Naive thymus-derived CD4-positive, alpha-beta T cell (primary cell): ENCODE measurements at places on chromosomes 12 and 14.

DNA sequence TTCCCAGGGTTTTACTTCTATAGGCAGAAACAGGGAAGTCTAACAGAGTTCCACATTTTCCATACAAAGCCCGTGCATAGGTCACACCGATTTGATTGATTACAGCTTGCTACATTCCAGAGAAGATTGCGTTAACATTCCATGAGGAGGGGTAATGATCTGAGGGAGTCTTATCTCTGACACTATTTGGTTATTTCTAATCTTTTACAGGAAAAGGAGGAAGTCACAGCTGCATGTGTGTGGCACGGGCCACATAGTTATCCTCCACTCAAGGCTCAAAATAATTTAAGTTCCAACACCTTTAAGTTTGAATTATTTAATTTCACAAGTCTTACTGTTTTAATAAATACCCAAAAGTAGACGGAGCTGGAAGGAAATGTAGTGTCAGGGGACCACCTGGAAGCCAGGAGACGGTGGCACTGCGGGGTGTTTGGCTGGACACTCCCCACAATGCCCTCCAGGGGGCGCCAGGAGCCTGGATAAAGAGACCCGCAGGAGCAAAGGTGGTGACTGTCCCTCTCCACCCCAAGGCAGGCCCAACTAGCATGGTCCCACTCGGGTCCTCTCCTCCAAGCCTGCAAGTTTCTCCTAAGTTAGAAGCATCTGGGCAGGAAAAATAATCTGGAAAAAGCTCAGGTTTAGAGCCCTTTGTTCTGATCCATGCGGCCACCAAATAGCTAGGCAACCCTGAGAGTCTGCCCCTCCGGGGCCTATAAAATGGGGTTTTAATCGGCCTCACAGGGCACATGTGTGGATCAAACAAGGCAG is 20.2 kb downstream of the KRT8 start:
- peak; percentile 85 for DNase-seq

- no peak for DNase-seq
Observed at GRCh38 chr12:124361074-124361970, 66.4 kb downstream of the RFLNA start.

DNA sequence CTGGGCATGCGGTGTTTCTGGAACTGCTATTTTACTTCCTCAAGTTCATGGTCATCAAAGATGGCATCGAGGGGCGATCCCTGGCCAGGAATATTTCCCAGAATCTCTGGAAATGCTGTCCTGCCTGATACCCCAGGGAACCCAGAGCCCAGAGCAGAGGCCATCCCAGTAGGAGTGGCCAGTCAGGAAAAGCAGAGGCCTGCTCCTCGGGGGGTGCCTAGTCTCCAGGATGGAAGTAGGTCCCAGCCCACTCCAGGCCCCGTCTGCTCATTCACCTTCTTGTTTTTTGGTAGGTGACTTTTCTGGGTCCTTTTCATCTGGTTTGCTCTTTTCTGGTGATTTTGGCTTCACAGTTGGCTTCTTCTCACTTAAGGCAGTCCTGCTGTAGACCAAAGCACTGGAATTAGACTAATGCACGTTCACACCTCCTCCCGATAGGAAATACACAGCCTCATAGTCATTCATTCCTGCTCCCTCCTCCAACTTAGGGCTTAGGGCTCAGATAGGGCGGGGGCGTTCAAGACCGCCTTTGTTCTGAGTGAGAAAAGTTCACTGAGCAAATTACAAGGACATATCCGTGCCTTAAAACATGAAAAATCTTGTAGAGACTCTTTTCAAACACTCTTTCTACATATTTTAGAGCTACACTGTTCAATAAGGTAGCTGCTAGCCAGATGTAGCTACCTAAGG is 51.1 kb downstream of the TRAFD1 start:
- no peak for DNase-seq

GRCh38 chr12:123391546-123392343 is 7.8 kb downstream of the KMT5A start:
- DNase-seq: no peak

- DNase-seq: no peak
Observed at GRCh38 chr12:132124766-132125425, 19.2 kb downstream of the DDX51 start.

DNA sequence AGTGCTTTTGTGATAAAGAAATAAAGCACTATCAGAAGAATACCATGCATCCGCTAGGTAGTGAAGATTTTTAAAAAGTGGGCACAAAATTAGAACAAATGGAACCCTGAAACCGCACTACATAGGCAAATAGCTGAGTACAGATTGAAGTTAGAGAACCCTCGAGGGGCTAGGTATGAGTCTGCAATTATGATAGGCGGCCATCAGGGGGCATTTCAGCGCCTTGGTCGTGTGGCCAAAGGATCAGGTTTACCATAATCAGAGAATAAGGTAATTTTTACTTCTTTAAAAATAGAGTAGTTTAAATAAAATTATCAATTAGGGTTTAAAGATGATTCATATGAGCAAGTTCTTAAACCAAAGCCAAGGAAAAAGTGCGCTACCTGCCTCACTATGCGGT is 129.8 kb downstream of the TMX1 start:
- peak; percentile 14 for DNase-seq

- peak; percentile 70 for DNase-seq
Observed at GRCh38 chr14:98138666-98139065, 1133.3 kb downstream of the BCL11B start.

DNA sequence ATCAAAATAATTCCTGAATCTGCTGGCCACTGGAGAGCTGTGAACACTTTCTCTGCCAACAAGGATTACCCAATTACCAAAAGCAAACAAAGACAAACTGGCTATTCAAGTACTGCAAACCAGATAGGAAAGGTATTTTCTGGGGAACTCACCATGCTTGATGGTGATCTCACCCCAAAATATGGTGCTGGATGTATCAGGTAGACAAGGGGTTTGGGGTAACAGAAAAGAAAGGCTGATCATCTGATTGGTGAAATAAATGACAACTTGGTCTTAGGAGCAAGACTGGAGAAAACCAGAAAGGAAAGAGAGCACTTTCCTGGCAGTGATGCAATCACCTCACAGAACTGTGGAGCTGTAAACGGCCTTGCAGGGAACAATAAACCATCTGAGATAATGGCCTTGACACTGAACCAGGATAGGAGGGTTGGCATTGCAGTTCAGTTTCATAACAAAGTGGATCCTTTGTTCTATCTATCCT is 31.0 kb upstream of the NPFF start:
- DNase-seq: no peak

DNA sequence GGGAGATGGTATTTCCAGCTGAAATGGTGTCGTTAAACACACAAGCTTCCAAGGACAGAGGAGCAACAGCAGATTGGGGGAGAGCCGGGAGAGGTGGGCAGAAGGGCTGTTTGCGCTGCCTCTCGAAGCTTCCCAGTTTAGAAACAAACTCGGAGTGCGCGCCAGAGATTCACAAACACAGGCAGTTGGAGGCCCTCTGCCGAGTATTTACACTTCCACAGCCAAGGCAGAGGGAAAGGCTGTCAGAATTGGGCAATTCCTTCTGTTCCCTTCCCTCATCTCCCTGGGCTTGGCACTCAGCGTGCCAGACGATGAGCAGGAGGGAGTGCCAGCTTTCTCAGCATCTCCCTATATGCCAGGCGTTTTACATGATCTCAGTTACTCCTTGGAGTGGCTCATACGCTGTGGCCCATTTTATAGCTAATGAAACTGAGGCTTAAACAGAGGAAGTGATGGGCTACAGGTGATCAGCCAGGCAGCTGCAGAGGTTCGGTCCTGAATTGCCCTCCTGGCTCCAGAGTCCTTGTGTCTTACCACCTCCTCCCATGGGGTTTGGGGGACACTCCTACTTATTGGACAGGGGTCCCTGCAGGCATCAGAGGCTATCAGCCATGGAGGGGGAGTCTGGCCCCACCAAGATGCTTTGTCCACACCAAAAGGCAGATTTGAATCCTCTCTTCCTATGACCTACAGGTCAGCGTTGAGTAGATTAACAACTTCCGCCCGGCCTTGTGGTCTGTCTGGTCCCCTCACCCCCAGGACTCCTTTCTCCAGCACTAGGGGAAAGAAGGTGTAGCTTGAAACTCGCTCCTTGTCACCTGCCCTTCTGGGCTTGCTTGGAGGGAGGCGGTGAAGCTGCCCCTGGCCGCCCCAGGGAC is 3.1 kb downstream of the FAM222A start:
- DNase-seq: no peak

- DNase-seq: no peak
Observed at GRCh38 chr12:115451151-115451779, 767.3 kb upstream of the TBX3 start.

- peak; percentile 29 for DNase-seq
Observed at GRCh38 chr14:54366736-54367735, 29.8 kb upstream of the CDKN3 start.

DNA sequence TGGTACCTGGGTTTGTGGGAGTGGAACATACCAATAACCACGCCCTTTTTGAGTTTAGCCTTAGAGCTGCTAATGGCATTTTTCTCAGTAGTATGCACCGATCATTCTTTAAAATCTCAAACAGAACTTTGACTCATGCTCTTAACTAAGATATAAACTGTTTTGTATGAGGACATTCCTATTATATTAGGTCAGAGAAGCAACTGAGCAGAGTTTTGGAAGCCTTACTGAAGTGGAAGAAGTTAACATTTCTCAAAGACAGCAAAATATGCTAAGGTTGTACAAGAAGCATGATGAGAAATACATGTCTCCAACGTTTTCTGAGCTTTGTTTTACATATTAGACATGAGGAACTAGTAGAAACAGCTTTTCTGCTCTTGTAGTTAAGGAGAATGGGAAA is 819.2 kb downstream of the FSCB start:
- no peak for DNase-seq

GRCh38 chr12:93824514-93825500 is 147.6 kb downstream of the CRADD start:
- DNase-seq: no peak

GRCh38 chr12:128992116-128992515 is 138.8 kb downstream of the GLT1D1 start:
- DNase-seq: no peak

- no peak for DNase-seq
Observed at GRCh38 chr12:30023186-30023585, 239.4 kb upstream of the TMTC1 start.

DNA sequence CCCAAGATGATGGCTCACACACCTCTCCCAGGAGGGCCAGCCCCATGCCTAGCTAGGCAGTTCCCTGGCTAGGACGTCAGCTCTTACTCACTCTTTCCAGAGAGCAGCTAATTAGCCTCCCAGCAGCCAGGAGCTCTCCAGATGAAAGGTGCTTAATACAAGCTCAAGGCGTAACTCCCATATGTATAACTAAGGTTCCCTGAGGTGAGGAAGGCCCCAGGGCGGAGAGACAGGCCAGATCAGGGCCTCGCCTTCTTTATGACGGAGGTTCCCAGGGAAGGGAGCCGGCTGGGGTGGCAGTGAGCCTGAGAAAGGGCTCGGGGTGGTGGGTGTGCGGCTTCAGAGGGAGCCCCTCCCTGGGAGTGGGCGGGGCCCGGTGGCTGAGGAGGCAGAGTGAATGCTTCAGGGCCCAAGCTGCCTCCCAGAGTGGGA is 26.4 kb upstream of the ZFP36L1 start:
- DNase-seq: peak; percentile 69

DNA sequence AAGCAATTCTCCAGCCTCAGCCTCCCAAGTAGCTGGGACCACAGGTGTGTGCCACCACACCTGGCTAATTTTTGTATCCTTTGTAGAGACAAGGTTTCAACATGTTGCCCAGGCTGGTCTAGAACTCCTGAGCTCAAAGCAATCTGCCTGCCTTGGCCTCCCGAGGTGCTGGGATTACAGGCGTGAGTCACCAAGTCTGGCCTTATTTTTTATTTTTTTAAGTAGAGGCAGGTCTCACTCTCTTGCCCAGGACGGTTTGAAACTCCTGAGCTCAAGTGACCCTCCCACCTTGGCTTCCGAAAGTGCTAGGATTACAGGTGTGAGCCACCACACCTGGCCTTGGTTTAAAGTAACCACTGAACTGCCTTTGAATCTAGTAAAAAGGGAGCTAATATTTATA is 56.8 kb downstream of the SPPL3 start:
- DNase-seq: no peak

DNA sequence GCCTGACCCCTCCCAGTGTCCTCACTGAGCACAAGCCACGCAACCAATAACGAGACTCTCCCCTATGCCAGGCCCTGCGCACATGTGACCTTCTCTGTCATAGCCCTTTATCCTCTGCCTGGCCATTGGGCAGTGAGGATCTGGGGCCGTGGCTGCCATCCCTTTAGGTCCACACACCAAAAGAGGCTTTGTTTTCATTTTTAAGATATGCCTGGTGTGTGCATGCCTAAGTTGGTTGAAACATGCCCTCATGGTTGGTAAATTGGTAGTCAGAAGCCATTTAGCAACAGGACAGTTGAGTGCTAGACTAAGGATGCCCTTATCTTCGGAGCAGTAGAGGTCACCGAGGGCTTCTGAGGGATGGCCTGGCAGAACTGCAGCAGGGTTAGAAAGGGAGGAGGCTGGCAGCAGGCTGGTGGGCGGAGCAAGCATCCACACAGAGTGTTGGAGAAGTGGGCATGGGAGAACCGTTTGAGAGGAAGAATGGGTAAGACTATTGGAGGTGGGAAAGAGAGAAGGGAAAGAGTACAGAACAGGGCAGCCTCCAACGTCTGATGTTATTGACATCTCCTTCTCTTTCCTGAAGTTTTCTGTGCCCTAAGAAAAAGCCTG is 75.1 kb downstream of the SLC24A4 start:
- no peak for DNase-seq

DNA sequence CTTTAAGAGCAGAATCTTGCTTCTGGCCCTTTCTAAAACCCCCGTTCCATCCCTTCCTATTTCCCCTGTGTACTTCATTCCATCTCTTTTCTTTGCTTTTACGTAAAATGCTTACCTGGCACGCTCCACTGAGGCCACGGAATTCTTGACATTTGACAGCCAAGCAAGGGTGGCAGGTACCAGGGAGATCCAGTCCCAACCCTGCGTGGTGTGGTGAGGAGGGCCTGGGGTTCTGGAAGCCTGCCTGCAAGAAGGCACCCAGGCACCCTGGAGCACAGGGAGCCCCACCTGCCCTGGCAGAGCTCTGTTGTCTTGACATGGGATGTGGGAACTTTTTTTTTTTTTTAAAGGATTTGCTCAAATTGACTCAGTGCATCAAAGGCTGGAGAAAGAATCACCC is 48.6 kb downstream of the ITPK1 start:
- DNase-seq: no peak

GRCh38 chr14:32430326-32430725 is 101.2 kb downstream of the AKAP6 start:
- no peak for DNase-seq

DNA sequence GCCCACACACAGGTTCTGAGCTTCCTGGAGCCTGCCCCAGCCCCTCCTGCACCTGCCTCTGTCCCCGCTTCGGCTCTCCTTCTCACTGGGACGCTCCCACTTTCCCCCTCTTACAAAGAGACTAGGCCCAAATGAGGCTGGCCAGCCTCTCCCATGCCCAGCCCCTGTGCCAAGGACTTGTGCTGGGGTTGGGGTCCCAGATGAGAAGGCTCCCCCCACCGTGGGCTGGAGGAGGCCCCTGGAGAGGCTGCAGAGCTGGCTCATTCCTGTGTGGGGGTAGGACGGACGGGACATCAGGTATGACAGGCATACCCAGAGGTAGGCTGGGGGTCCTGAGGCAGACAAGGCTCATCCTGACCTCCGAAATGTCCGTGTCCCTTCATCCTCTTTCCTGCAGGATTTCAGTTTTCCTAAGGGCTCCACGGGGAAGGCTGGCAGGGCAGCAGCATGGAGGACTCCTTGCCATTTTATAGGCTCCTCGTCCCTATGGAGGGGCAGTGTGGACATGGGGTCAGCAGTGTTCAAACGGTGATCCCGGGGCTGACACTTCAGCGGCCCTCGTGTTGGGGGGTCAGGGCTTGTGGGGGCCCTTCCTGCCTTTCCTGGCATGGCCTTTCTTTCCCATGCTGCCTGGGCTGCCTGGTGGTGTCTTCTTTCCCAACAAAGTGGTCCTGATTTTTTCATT is 49.1 kb upstream of the MEG3 start:
- DNase-seq: no peak

- no peak for DNase-seq
Observed at GRCh38 chr12:46950094-46950493, 124.3 kb upstream of the SLC38A4 start.
